Stromal cell of bone marrow (primary cell): ENCODE measurements at places on chromosomes 2 and 18.
A peak's percentile ranks its signal among the peaks of the same experiment; 100 is the strongest.

GRCh38 chr2:77999376-77999775 is 477.2 kb upstream of the LRRTM4 start:
- no peak for DNase-seq

GRCh38 chr2:152432206-152432653 is 97.3 kb downstream of the FMNL2 start:
- peak; percentile 87 for DNase-seq

DNA sequence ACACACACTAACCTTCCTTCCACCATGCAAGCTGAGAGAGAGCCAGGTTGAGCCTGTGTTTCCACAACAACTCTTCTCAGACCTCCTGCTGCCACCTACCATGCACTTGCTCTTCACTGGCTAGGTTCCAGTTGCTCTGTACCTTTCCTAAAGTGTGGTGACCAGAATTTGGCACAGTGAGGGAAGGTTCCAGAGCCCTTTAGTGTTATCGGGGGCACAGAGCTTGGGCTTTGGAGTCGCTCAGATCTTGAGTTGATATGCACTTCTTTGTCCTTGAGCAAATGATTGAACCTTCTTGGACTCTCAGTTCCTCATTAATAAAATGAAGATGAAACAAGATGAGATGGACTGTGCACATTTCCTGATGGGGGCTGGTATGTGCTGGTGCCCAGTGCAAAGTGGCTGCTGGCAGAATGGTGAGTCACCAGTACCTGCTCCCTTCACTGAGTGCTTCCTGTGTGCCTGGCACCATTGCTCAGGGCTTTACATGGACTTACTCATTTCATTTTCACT is 47.1 kb downstream of the NEDD4L start:
- DNase-seq = no peak

- no peak for DNase-seq
Measured at GRCh38 chr2:113079131-113079530, 11.4 kb downstream of the IL1F10 start.

DNA sequence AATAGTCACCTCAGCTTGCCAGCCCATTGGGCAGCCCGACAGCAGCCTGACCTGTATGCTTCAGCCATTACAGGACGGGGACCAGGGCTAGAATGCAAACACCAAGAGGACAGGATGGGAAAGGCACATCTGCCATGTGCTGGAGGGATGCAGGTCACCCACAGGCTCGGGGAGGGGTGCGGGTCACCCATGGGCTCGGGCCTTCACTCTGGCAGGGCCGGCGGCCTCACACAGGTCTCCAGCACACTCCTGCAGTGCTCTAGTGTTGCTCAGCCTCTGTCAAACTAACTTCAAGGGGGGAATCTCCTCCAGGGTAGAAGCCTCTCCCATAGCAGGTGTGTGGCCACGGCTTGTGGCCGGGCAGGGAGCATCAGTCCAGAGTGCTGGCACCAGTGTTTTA is 222.5 kb downstream of the SEPTIN10 start:
- no peak for DNase-seq

DNA sequence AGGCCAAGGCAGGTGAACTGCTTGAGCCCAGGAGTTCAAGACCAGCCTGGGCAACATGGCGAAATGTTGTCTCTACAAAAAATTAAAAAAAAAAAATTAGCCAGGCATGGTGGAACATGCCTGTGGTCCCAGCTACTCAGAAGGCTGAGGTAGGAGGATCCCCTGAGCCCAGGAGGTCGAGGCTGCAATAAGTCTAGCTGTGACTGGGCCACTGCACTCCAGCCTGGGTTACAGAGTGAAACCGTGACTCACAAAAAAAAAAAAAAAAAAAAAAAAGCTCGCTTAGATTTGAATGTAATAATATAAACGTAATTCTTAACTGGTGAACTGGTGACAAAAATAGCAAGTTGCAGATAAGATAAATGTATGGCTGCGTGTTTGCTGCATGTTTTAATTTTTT is 56.5 kb downstream of the TFCP2L1 start:
- DNase-seq = no peak

DNA sequence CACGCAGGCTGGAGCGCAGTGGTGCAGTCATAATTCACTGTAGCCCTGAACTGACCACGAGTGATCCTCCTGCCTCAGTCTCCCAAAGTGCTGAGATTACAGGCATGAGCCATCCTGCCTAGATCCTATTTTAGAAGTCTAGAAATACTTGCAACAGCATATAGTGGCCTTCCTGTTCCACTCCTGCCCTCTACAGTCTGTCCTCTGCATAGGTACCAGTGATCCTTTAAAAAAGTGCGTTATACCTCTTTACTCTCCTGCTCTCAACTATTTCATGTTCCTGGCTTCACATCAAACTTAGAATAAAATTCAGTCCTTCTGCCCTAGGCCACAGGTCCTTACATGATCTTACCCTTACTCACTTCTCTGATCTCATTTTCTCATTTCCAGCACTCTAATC is 6.0 kb downstream of the COMMD1 start:
- DNase-seq = no peak
